Iris pigment epithelial cell (primary cell): ENCODE measurements at places on chromosomes 1 and 21.

DNA sequence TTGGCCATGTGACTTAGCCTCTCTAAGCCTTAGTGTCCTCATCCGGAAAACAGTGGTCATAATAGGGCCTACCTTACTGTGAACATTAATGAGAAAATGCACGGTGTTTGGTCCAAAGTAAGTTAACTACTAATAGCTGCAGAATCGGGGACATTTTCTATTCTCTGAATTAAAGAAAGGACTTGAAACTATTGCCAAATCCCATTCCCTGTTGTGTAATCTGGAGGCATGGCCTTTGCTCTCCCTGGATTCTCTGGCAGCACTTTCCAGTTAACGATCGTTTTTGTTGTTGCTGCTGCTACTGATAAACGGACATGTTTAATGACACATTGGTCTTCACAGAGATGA, 30.5 kb downstream of the FMO4 start:
- DNase-seq = no peak

- DNase-seq = no peak
Measured at GRCh38 chr1:46489169-46489637, 433 bp upstream of the DMBX1 start.

DNA sequence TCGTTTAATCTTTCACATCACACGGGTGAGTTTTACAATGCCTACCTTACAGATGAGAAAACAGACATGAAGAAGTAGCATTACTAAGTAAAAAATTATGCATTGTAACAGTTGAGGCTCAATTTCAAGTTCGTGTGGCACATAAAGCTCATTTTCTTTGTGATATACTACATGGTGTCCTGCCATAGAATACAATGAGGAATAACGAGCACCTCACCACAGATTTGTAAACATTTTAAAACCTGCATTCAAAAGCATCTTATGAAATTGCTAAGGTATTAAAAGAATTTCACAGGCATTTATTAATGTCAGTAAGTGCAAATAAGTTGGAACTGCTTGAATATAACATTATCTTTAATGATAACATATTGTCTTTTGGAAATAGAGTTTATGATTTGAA, 47.8 kb upstream of the DEPDC1 start:
- DNase-seq = no peak

DNA sequence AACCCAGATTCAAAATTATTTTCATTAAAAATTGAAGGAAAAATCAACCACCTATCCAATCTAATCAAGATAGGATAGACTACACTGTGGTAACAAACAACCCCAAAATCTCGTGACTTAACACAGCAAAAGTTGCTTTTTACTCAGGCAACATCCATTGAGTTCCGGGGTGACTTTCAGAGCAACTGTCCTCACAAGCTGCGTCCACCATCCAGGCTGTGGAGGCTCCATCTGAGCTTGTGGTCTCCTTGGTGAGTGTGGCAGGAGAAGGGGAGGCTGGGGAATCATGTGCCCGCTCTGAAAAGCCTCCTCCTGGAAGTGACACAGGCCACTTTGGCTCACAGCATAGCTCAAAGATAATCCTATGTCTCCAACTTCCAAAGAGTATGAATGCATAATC, 52.4 kb downstream of the CD2 start:
- no peak for DNase-seq

DNA sequence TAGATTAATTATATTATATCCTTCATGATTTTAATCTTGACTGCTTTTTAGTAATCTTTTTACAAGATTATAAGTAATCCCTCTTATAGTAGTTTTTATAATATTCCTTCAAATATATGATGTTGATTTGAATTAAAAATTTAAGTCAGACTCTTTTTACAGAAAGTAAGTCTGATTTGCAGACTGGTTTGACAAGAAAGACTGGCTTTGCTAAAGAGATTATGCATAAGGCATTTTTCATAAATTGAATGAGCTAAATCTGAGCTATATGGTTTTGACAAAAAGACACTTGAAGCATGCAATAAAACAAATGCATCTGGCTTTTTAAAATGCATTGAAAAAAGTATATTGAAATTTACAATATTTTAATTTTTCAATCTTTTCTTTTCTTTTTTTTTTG, 26.3 kb upstream of the CAMK1G start:
- DNase-seq = no peak

DNA sequence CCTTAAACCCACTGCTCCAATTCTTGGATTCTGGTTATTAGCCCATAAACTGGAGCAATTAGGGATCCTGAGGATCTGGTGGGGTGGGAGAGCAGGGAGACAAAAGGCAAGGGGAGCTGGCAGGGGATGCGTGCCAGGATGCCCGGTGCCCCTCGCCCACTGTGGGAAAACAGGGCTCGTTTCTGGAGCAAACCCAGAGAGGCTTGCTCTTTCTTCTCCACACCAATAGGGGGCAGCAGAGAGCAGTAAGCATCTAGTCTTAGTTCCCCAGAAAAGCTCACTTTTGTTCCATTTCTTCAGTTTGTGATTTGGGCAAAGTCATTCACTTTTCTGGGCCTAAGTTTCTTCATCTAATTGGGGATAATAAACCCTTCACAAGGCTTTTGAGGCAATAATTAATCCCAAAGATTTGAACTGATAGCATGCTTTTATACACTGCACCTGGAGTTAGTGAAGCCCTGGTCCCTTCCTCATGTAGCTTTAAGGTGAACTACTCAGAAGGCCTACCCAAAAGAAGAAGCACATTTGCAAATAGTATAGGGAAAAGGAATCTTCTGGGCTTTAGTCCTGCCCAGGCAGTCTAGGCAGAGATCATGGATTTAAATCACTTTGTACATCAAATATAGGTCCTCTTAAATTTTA, 160.6 kb upstream of the USP24 start:
- peak; percentile 34 for DNase-seq

DNA sequence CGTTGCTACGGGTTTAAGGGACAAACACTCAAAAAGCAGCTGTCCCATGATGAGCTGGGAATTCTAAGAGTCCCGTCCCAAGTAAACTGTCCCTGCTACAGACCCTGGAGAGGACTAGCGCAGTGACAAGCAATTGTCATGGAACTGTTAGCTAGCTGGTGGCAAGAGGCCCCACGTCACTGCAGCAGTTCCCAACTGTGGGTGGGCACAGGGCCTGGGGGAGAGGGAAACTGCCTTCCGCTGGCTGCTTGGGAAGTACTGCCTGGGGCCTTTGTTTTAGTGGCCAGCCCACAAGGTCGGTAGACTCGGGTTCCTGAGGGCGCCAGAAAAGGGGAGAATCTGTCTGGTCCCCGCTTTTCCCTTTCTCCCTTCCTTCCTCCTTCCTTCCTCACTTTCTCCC, 97.4 kb downstream of the LACTBL1 start:
- no peak for DNase-seq

GRCh38 chr21:37532868-37533780, 166.6 kb downstream of the DYRK1A start:
- peak; percentile 53 for DNase-seq

- peak; percentile 94 for DNase-seq
Measured at GRCh38 chr1:9233241-9233941, 1.2 kb upstream of the H6PD start.

- DNase-seq = peak; percentile 34
Measured at GRCh38 chr21:42234464-42235241, 15.7 kb downstream of the ABCG1 start.

- DNase-seq = no peak
Measured at GRCh38 chr1:158049853-158050252, 56.4 kb downstream of the KIRREL1 start.

DNA sequence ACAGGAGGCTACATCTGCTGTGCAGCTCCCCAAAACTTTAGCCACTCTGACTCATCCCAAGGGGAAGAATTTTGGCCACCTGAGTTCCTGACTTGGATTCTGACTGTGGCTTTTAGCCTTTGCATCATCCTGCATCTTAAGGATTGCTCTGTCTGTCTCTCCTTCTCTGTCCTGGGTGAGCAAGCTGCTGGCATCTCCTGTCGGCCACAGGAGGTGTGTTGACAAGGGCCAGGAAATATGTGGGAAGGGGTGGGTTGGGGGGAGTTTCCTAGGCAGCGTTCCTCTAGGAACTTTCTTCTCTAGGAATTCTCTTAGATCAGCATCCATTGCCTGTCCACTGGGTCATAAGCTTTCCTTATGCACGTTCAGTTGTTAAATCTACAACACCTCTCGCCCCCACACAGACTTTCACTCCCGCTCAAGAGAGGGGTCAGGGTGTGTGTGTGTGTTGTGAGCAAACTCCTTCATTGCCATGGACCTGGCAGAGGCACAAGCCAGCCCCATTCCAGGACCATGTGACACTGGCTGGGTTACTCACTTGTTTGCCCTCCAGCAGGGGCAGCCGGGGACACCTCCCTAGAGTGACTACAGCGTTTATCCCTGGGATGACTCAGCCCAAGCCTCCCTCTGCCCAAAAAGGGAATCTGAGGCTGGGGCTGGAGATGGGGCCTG, 145.0 kb upstream of the DUSP10 start:
- DNase-seq = peak; percentile 73

DNA sequence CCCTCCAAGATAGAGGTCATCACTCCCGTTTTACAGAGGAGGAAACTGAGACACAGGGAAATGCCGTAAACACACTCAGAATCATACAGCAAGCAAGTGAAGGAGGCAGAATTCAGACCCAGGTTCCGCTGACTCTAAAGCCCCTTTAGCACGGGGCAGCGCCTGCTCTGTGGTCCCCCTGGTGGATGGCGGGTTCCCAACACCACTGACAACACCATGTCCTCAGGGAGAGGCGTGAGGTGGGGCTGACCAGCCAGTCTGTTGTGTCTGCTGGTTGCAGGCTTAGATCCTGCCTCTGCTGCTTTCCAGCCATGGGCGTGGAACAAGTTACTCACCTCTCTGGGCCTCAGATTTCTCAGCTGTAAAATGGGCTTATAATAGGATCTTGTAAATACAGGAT, 617.3 kb downstream of the MATN1 start:
- DNase-seq = peak; percentile 22

DNA sequence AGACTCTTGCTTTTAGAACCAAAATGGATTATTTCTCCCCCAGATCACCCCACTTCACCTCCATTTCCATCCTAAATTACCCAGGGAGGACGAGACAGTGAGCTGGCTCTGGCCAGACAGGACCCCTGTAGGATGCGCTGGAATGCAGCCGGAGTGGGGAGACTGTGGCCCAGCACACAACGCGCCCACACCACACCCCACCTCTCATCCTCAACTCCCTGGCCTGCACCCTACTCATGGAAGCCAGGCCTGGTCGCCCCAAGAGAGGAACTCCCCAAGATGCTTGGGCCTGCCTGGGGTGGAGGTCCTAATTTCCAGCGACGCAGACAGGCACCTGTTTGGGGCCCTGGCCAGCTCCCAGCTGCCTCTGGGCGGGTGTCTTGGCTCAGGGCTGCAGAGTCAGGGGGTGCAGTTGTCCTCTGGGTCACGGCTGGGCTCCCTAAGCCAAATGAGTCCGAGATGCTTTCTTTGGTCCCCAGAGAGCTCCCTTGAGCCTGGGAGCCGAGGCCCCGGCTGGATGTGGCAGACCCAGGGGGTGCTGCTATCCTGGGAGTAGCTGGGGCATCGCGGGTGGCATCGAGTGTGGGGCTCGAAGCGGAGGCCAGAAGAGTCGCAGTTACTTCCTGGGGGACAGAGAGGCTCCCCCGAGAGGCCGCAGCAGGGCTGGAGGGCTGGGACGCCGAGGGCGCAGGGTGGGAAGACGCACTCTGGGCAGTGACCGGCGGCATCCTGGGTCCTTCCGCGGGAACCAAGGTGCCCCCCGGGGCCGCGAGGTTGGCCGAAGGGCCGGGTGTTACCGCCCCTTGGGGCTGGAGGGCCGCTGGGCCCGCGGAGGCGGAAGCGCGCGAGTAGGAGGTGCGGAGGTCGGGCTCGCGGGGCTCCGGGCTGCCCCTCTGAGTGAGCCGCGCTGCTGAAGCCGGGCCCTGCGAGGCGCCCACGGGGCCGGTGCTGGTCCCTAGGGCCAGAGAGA, 10.4 kb downstream of the CLEC20A start:
- DNase-seq = no peak
